ENCODE measurements at places on chromosomes 5 and 9.

- DNase-seq: no peak
Observed at GRCh38 chr5:100855937-100856430, 47.1 kb downstream of the ST8SIA4 start.

DNA sequence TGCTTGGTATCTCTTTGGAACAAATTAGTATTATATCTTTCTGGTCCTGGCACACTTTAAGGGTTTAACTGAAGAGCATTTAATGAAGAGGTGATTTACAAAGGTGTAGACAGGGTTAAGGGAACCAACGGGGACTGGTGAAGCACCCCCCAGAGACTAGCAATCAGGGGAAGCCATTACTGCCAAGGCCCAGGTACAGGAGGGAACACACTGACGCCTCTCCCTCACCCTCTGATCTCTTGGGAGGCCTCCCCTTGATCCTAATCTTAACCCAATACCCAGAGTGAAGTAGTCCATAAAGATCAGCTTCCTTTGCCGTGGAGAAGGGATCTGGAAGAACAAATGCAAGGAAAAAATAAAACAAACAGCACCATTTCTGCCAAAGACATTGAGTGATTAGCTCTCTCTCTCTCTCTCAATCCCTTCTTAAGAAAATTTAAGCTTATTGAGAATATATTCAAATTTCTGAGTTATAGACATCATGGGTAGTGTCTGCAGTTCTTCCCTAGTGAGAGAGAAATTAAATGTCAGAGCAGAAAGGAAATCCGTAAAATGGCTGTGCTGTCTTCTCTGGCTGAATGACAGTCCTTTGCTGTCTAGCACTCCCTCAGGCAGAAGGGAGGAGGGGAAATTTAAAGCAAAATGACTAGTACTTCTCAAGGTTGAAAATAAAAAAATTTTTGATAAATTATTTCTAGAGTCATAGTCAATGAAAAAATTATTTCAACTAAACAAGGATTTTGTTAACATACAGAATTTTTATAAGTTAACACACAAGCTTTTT, 20.0 kb downstream of the F2R start:
- no peak for DNase-seq

DNA sequence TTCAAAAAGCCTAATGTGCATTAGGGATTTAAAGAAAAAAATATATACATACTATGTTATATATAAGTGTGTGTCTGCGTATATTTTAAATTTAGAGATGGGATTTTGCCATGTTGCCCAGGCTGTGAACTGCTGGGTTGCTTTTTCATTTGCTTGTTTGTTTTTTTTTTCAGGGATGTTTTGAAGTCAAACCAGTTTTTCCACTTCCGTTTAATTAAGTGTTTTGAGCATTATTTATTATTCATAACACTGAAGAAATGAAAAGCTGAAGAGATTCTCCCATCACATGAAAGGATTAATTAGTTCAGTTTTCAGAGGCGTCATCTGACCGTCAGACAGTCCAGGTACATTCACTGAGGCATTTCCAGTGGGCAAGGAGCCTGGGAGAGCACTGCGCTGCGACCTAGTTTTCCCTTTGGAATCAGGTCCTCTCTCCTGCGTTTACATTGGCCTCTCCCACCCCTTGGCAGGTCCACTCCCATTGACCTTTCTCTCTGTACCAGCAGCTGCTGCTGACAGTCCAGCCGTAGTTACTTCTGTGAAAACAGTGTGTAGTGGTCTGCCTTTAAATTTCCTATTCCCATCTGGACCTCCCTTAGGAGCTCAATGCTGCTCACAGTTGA, 26.0 kb downstream of the ARRDC3 start:
- no peak for DNase-seq

- no peak for DNase-seq
Observed at GRCh38 chr5:175692235-175692995, 34.5 kb downstream of the HRH2 start.

DNA sequence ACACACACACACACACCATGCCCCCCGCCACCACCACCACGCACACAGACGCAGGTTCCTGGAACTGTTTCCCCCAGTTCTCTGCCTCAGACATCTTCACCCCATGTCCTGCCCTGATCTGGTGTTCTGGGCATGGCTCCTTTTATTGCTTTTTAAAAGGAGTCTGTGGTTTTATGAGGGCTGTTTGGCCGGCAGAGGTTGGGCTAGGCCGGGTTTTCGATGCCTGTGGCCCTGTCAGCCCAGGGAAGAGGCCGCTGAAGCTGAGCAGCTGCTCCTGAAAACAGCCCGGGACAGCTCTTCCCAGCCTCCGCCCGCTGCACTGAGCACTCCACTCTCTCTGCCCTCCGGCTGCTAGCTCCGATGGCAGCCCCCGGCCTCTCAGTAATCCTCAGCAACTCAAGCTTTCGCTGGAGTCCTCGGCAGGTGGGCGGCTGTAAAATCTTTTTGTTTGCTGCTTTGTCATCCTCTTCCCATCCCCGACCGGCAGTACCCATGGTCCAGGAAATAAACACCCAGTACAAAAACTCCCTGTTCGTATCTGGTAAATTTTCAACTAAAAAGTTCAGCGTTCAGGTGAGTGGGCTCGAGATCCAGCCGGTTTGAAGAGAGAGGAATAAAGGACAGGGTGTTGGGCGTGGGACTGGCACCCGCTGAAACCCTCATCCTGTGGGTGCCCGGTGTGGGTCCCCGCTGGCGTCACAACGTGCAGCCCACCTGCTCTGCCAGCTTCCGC, 103.0 kb upstream of the ERCC6L2 start:
- DNase-seq: no peak

DNA sequence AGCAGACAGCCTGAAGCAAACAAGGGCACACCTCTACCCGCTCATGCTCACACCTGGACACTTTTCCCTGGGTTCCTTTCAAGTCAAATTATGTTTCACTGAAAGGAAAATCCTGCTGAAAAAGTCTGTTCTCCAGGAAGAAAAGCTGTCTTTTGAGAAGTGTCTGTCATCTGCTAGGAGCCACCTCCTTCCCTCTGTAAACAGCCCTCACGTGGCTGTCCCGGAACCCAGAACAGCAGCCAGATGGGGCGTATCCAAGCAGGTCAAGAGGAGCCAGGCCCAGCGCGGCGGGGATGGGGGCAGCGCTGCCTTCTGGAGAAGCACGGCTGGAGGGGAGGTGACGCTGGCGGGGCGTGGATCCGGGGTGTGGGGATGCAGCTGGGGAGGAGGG, at the start of gene PNPLA7:
TSS of gene PNPLA7 (minus strand) at position 172 of the 391 bp plus-strand sequence. CDS start 205 bp downstream, outside the sequence.
- no peak for DNase-seq

GRCh38 chr5:89042746-89043145, 159.8 kb upstream of the MEF2C start:
- DNase-seq: no peak

DNA sequence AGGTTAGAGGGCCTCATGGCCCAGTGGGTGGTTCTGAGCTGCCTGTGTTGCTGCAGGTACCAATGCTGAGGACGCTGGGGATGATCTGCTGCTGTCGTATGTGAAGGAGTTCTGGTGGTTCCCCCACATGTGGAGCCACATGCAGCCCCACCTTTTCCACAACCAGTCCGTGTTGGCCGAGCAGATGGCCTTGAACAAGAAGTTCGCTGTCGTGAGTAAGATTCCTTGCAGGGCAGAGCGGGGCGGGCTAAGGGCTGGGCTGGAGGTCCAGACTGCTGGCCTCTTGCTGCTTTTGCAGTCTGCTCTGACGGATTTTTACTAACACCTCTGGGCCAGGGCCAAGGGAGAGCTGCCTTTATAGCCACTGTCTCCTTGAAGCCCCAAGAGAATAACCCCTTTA, 26.9 kb downstream of the NDST1 start:
- no peak for DNase-seq

- DNase-seq: peak; percentile 32
Observed at GRCh38 chr9:97518909-97519307, 17.4 kb downstream of the TMOD1 start.

- no peak for DNase-seq
Observed at GRCh38 chr5:150548123-150548522, 40.2 kb downstream of the NDST1 start.

- DNase-seq: no peak
Observed at GRCh38 chr5:17358031-17358430, 140.0 kb upstream of the TAF11L2 start.

Measured in NCI-H187 treated with DMSO at 0.1 percent for 48 hours (cell line).